Aorta (tissue), 5 donors: ENCODE measurements at places on chromosomes 6 and 20. TPM values are rescaled to one million over a fixed set of nuclear protein-coding genes. Genes with fewer than 3 reads are reported as not detected.

The SLPI gene
- total RNA-seq = 41.2 TPM

The ARG1 gene
- 0.87 TPM for total RNA-seq

The PLEKHG1 gene
- 36.2 TPM for total RNA-seq

The HLA-DMB gene
- total RNA-seq = 73.1 TPM

The ZBTB46 gene
- total RNA-seq = 22.7 TPM

DNA sequence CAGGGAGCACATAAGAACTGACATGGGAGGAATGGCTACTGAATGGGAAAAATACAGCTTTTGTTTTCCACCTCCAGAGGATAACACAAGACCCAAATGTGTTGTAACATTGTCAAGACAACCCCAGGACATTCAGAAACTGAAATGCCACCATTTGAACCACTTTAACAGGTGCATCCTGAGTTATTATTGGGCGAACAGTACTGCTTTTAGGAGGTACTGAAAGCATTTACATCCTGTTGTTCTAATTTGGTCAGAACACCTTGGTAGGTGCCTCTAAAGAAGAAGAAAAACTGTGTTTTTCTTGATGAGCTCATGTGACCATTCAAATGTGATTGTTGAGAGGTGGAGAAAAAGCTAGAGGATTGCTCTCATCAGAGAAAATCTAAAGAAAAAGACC, 6.4 kb upstream of the TXNDC5 start:
- H3K4me3 ChIP-seq = no peak overlapping the region
- no peaks in the 10 kb centered on the region for H3K4me1 ChIP-seq
- H3K27ac ChIP-seq = no peak overlapping the region
- no peaks in the 10 kb centered on the region for H3K27me3 ChIP-seq
- no peak for DNase-seq
- H3K36me3 ChIP-seq = no peaks in the 10 kb centered on the region

GRCh38 chr6:53029257-53029656, 34.2 kb upstream of the GSTA4 start:
- no peak for DNase-seq
- no peak overlapping the region for H3K27ac ChIP-seq
- H3K27me3 ChIP-seq = no peaks in the 10 kb centered on the region

DNA sequence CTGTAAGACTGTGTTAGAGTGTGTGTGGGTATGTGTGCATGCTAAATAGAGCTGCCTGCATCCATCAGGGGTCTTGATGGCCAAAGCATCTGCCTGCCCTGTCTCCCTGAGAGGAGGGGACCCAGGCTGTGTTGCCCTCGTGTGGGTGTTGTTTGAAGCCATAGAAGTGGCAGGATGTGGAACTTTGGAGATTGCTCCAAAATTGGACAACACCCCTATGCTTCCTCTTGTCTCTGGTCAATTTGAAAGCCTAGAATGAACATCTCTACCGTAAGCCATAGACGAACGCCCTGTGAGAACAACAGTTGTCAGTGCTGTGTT, 82.6 kb downstream of the ASXL1 start:
- no peak for DNase-seq
- no peak overlapping the region for H3K27ac ChIP-seq
- H3K4me1 ChIP-seq = no peaks in the 10 kb centered on the region
- no peak overlapping the region for H3K4me3 ChIP-seq
- no peaks in the 10 kb centered on the region for H3K27me3 ChIP-seq

- H3K4me1 ChIP-seq = no peaks in the 10 kb centered on the region
- H3K27ac ChIP-seq = no peak overlapping the region
- no peak overlapping the region for H3K4me3 ChIP-seq
- no peaks in the 10 kb centered on the region for H3K36me3 ChIP-seq
These were observed 558 bp downstream of the XKR7 start for GRCh38 chr20:31968291-31969126.

GRCh38 chr6:106747139-106747538, 117.8 kb downstream of the QRSL1 start:
- H3K4me3 ChIP-seq = no peak overlapping the region
- no peaks in the 10 kb centered on the region for H3K4me1 ChIP-seq
- H3K27me3 ChIP-seq = no peaks in the 10 kb centered on the region
- H3K27ac ChIP-seq = no peak overlapping the region
- DNase-seq = no peak

DNA sequence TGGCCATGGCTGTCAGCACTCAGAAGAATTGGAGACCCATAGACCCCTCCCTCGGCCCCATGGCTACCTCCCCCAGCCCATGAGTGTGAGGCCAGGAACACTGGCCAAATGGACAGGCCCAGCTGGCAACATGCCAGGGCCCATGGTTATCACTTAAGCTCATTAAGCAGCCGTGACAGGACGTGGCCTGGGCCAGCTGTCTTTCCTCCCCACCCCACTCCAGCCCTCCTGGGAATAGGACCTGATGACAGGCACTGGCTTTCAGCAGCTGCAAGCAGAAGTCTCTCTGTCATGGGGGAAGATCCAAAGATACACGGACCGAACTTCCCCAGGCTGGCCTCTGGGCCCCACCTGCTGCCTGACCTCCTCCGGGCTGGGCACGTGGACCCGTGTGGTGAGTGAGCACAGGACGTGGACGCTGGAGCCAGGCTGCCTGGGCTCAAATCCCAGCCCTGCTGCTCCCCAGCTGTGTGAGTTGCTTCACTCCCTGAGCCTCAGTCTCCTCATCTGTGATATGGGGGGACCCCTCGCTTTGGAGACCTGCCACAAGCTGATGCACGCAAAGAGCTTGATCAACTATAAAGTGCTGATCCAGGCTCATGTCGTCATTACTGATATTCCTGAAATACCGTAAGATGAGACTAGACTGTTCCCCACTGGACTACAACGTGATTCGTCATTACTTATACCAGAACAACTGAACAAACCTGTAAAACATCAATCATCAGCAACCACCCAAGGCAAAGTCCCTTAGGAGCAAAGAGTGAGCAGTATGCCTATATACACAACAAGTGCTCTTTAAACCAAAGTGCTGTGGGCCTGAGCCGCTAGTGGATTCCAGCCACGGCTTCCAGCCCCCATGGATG, 22.0 kb upstream of the VSTM2L start:
- no peaks in the 10 kb centered on the region for H3K27me3 ChIP-seq
- DNase-seq = no peak
- no peaks in the 10 kb centered on the region for H3K36me3 ChIP-seq
- H3K27ac ChIP-seq = no peak overlapping the region

GRCh38 chr6:47375426-47375825, 65.7 kb upstream of the TNFRSF21 start:
- H3K27me3 ChIP-seq = no peaks in the 10 kb centered on the region
- no peaks in the 10 kb centered on the region for H3K36me3 ChIP-seq
- DNase-seq = no peak
- no peaks in the 10 kb centered on the region for H3K4me1 ChIP-seq
- no peak overlapping the region for H3K27ac ChIP-seq

DNA sequence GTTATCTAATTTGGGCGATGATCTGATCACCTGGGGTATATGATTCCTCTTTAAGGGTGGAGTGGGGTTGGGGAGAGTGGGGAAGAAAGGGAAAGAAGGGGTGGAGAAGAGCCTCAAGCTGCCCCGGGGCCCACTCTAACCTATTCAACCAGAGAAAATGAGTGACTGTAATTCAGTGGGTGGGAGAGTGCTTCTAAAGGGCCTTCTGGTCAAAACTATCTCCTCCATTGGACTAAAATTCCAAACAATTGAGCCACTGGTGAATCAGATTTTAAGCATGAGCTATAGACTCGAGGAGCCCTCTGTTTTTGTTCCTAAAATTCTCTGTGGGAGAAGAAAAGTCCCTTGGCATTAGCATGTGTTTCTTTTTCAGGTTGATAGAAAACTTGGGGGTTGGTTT, 296.8 kb downstream of the CLIC5 start:
- no peaks in the 10 kb centered on the region for H3K36me3 ChIP-seq
- no peaks in the 10 kb centered on the region for H3K27me3 ChIP-seq
- H3K4me3 ChIP-seq = no peak overlapping the region
- H3K4me1 ChIP-seq = no peaks in the 10 kb centered on the region
- DNase-seq = no peak
